Melanocyte of skin (primary cell): ENCODE measurements at places on chromosomes 2 and 18. TPM values are rescaled to one million over a fixed set of nuclear protein-coding genes. Genes with fewer than 3 reads are reported as not detected.

The TCF23 gene
- not detected in 2 replicates for total RNA-seq

The IL36RN gene
- not detected in 2 replicates for total RNA-seq

The RGPD3 gene
- total RNA-seq, result 0.34 and 0.36 TPM in 2 replicates

The FBXO36 gene
- 4.1 and 5.5 TPM in 2 replicates for total RNA-seq

The TLX2 gene
- not detected in 2 replicates for total RNA-seq

The ANTXR1 gene
- total RNA-seq, result 59.3 and 86.8 TPM in 2 replicates

The CHST9 gene
- total RNA-seq, result under 0.01 and 0.73 TPM in 2 replicates

The GATA6 gene
- under 0.01 and 0.73 TPM in 2 replicates for total RNA-seq

The HOXD10 gene
- total RNA-seq, result not detected in 2 replicates

The CABYR gene
- total RNA-seq, result 1.5 and 2.7 TPM in 2 replicates

The TUBB8B gene
- total RNA-seq, result not detected in 2 replicates

The RNF152 gene
- total RNA-seq, result under 0.01 and 3.6 TPM in 2 replicates

The ASPRV1 gene
- under 0.01 and 0.15 TPM in 2 replicates for total RNA-seq

The COBLL1 gene
- 13.7 and 16.8 TPM in 2 replicates for total RNA-seq

The C2orf78 gene
- total RNA-seq, result not detected in 2 replicates

The MOGAT1 gene
- total RNA-seq, result not detected in 2 replicates

The MSTN gene
- total RNA-seq, result under 0.01 TPM in 1 of 2 replicates, not detected in the other

The SERPINB7 gene
- total RNA-seq, result not detected in 2 replicates

The TEKT4 gene
- not detected in 2 replicates for total RNA-seq

The ANKAR gene
- total RNA-seq, result 1.5 and 3.0 TPM in 2 replicates

The LTBP1 gene
- 8.6 and 8.7 TPM in 2 replicates for total RNA-seq

The ANO7 gene
- 0.33 and 0.46 TPM in 2 replicates for total RNA-seq

The UGT1A5 gene
- total RNA-seq, result not detected in 2 replicates

The CCDC88A gene
- total RNA-seq, result 57.8 and 97.8 TPM in 2 replicates

The SCTR gene
- total RNA-seq, result not detected in 2 replicates

The CXCR4 gene
- total RNA-seq, result not detected in 2 replicates
